ENCODE measurements at places on chromosomes 2 and 18. TPM values are rescaled to one million over a fixed set of nuclear protein-coding genes. Genes with fewer than 3 reads are reported as not detected.

- DNase-seq: peak; percentile 87
Measured at GRCh38 chr2:20563833-20564232, 87.1 kb downstream of the HS1BP3 start.

- DNase-seq: no peak
Measured at GRCh38 chr2:228063558-228063957, 117.9 kb downstream of the SPHKAP start.

DNA sequence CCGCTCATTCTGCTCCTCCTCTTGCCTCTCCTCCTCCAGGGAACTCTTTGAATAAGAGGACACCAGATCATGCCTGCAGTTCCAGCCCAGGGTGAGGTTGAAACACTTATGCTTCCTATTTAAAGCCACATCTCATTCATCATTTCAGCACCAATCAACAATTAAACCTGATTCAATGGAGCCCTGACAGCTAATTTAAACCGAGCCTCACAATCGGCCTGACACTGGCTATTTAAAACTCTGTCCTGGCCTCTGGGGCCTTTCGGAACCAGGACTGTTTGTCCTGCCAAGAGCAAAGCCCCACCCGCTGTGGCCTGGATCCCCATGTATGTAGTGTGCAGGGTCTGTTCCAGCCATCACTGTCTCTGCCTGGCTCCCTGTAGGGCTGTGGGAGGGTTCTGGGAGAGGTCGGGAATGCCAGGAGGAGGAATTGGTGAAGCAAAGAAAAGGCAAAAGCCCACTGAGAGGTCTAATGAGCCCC lies 97.4 kb downstream of the MCFD2 start:
- no peak for DNase-seq

DNA sequence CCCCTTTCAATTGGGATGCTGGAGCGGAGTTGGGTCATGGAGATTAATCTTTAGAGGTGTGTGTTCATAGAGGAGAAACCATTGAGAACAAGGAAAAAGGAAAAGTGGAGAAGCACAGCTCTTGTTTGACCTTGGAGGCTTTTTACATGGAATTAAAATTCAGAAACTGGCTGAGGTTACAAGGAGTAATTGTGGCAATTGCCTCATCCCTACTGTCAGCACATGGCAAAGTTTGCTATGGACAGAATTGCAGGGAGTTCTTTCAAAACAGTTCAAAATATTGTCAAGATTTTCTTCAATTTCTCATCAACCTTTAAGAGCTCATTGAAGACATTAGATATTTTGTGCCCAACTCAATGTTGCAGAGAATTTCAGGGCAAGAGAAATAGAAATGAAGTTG lies 232.7 kb downstream of the SLC8A1 start:
- no peak for DNase-seq

DNA sequence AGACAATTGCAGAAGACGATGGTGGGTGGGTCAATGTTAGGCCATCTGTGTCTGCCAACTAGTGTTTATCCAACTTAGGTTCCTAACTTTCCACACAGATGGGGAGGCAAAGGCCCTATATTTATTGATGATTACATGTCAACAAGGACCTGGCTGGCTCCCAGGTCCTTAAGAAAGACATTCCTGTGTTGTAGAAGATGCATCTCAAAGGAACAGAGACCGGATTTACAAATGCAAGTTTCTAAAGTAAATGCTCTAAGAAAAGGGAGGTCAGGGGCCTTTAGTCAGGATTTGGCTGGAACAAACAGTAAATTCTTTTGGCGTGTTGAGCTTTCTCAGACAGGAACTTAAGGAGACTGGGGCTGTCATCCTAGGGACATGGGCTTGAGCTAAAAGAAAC lies 175.0 kb downstream of the SH3BP4 start:
- DNase-seq: no peak

- no peak for DNase-seq
Measured at GRCh38 chr2:173164396-173164795, 88.8 kb downstream of the MAP3K20 start.

- DNase-seq: no peak
Measured at GRCh38 chr2:78011251-78011650, 489.1 kb upstream of the LRRTM4 start.

UGT1A5 gene
- 0.26 TPM for total RNA-seq

DNA sequence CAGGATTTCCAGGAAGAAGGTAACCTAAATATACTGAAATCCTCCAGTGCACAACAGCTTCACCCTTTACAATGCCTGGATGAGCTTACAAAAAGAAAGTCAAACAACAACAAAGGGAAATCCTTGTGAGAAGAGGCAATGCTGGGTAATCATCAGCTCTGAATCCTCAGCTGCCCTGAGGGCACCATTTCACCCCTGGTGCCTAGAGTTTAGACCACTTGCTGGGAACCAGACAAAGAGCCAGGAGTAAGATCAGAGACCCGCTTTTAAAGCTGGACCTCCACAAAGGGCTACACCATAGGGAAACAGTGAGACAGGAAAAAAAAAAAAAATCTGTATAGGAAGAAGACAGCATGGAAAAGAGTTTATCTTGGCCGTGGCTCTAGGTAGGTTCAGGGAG lies 97.0 kb downstream of the FOXI3 start:
- no peak for DNase-seq

DNA sequence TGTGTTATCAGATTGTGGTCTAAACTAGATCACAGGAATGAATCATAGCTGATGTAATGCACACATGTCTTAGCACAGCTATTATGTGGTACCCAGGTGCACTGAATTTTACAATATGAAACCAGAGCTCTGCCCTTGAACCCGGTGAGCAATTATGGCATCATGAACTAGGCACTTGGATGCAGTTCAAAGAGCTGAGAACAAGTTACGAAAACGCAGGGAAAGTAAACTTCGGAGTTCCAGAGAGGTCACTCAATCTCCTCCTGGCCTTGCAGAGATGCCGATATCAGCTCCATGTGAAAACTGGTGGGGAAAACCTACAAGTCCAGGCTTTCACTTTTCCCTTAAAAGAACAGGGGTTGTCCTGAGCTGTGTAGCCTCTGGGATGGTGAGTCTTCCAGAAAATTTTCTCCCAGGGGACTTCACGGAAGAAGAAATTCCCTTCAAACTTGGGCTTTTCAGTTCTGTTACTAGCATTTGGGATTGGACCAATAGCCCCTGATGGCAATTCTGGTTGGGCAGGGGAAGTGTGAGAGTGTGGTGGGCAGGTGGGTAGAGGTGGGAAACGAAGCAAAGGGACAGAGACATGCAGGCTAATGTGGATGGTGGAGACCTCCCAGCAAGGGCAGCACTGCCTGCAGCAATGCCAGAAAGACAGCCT lies 71.1 kb upstream of the SH3BP4 start:
- peak; percentile 99 for DNase-seq

DNA sequence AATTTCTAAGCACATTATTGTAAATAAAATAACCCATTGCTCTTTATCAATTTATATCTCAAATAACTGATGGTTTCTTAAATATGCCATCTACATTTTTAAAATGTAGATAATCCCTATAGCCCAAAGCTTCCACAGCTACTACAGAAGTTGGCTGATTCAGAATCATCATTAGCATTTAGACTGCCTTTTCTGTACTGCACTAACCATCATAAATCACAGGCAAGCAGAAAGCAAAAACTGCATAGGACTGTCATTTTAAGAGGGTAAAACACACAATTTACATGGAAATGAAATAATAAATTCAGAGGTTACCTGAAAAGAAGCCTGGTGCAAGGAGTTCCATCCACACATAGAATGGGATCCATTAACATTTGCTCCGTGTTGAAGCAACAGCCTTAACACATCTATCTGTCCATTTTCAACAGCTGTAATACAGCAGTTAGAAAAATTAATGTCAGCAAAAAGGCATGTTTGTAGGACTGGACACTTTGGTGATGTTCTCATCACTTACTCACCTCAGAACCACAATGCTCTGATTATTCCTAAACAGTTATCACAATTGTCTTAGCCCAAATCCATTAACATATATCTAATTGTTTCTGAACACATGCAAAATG lies 38.4 kb upstream of the CHAC2 start:
- DNase-seq: no peak

KLHL30 gene
- 0.26 TPM for total RNA-seq

GRCh38 chr2:238882082-238882755 lies 34.3 kb downstream of the TWIST2 start:
- DNase-seq: no peak

DNA sequence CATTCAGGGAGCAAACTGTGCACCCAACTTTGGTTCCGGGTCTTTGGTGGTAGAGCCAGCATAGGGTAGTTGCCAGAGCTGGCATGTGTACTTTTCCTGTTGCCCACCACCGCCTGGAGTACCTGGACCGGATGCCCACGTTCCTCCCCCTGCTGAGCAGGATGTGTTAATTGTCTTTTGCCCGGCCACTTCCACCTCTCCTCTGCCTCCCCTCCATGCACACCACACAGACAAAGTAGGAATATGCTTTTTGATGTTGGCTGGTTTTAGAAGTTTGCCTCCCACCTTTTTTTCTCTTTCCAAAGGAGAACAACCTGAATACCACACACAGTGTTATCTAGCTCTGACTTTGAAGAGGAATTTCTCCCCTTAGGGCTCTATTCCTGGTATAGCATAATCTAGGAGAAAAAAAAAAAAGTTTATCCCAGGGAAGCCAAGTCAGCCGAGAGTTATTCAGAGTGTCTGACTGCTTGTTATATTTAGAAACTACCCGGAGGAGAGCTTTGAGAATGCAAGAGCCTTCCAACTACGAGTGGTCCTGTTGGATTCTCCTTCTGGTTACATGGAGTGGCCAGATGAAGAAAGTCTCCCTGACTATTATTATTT lies 111.9 kb downstream of the SETBP1 start:
- DNase-seq: peak; percentile 8

SCYGR6 gene
- total RNA-seq: not detected

- no peak for DNase-seq
Measured at GRCh38 chr2:108288534-108289106, at the start of gene SULT1C2. SULT1C2 (plus strand) TSS chr2:108288895; CDS start chr2:108293668, 4,773 bp downstream.

- peak; percentile 66 for DNase-seq
Measured at GRCh38 chr2:159549234-159549633, 67.1 kb downstream of the BAZ2B start.

- no peak for DNase-seq
Measured at GRCh38 chr2:121005453-121005852, 269.8 kb downstream of the GLI2 start.

DNA sequence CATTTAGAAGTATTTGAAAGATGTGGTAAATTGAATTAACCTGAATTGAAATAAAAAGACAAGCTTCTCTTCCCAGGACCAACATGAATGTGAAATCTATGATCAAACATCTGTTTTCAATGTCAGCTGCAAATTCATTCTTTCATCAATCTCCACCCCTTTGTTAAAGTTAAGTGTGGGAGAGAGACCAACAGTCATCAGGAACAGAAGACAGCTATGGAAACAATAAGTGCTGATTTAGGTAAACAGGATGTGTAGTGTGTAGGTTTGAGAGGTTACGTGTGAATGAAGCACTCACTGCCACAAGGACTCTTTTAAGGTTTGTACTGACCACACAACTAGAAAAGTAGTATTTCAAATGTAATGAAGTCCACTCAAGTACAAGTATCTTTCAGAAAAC lies 1659.8 kb upstream of the CELF4 start:
- no peak for DNase-seq

LPIN1 gene
- total RNA-seq: 12.1 TPM

GRCh38 chr2:65358678-65359400 lies 73.6 kb downstream of the SPRED2 start:
- no peak for DNase-seq

- DNase-seq: peak; percentile 92
Measured at GRCh38 chr2:169507698-169508097, 1.8 kb upstream of the KLHL41 start.

- DNase-seq: no peak
Measured at GRCh38 chr18:40929399-40929798, 1025.6 kb upstream of the PIK3C3 start.

LCT gene
- under 0.01 TPM for total RNA-seq

DNA sequence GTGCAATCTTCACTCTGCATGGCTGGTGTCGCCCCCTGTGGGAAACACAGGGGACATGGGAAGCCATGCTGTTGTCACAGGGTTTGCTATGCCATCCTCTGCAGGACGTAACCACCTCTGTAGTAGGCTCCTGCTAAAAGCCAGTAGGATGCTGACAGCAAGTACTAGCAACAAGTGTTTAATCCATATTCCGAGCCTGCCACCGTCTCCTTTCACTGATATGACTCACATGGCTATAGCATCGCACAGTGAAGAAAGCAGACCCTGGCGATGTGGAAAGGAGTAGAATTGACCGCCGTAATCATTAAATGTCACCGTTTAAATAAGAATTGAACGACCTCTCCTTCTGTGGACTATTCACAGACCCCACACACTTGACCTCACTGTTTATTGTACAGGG lies 57.8 kb downstream of the CD8B2 start:
- no peak for DNase-seq

GRCh38 chr2:128818704-128819491 lies 500.2 kb upstream of the HS6ST1 start:
- DNase-seq: no peak

LRP2 gene
- total RNA-seq: not detected

- DNase-seq: no peak
Measured at GRCh38 chr2:238069877-238070276, 9.1 kb downstream of the SCLY start.

GRCh38 chr2:239354132-239354790 lies 46.6 kb downstream of the HDAC4 start:
- DNase-seq: no peak

DNA sequence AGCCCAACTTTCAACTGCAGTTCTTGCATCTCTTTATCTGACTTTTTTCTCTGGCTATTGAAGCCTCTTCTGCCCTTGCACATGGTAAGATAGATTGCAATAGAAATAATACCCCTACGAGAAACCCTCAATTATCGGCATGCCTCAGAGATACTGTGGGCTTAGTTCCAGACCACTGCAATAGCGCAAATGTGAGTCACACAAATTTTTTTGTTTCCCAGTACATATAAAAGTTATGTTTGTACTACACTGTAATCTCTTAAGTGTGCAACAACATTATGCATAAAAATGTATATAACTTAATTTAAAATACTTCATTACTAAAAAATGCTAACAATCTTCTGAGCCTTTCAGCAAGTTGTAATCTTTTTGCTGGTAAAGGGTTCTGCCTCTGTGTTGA lies 124.7 kb downstream of the PDE1A start:
- DNase-seq: no peak

- DNase-seq: no peak
Measured at GRCh38 chr2:110871637-110872036, 139.3 kb downstream of the ACOXL start.

DNA sequence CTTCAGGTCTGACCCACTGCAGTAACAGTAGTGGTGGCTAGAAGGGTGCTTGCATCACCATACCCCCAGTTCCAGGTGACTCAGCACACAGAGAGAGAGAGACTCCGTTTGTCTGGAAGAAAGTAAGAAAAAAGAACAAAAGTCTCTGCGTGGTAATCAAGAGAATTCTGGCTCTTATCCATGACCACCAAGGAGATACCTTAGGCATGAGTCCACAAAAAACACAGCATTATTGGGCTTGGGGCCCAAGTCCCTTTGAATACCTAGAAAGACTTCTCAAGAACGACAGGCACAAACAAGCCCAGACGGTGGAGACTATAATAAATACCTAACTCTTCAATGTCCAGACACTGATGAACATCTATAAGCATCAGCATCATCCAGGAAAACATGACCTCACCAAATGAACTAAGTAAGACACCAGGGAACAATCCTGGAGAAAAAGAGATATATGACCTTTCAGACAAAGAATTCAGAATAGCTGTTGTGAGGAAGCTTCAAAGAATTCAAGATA lies 21.7 kb upstream of the BAZ2B start:
- peak; percentile 100 for DNase-seq

All from bronchial epithelial cell (primary cell).